Left forelimb (tissue), 1 donor: ENCODE measurements at places on chromosomes 1 and 21.
A peak's percentile ranks its signal among the peaks of the same experiment; 100 is the strongest.

- DNase-seq = peak; percentile 94
Measured at GRCh38 chr1:40691538-40692428, at the start of gene NFYC. NFYC (plus strand) TSS chr1:40691704; CDS start chr1:40738844, 47,140 bp downstream.

DNA sequence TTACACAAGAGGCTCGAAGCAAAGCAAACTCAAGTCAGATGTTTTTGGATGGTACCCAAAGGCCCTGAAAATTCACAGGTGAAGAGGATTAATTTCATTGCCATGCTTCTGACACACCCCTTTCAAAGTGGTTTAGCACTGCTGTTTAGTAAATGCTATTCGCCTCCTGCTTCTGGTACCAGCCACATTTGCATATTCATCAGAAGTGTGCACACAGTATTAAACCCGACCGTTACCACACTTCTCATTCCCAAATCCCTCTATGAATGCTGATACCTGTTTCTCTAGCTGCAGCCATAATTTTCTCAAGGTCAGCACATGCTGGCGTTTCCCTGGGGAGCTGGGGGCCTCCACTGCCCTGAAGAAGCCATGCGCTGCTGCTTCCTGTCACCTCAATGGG, 179.8 kb upstream of the DAB1 start:
- DNase-seq = no peak

- no peak for DNase-seq
Measured at GRCh38 chr1:233477359-233477758, 136.5 kb upstream of the KCNK1 start.

DNA sequence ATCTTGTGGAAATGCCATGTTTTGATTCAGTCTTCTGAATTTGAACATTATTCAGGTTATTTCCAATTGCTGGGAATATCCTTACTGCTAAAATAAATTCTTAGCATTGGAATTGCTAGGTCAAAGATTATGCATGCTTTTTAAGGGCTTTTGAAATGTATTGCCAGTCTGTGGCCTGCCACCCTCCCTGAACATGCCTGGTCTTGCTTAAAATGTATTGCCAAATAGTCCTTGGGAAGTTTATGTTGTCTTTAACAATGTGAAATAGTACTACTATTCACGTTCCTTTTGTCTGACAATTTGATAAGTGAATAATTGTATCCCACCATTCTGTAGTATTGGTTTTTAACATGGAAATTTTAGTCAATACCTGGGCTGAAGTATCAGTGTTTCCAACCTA, 13.6 kb downstream of the TARDBP start:
- no peak for DNase-seq

- DNase-seq = no peak
Measured at GRCh38 chr1:198167436-198167934, 10.7 kb downstream of the NEK7 start.

- no peak for DNase-seq
Measured at GRCh38 chr1:43779266-43779665, 71.9 kb downstream of the ST3GAL3 start.
